ENCODE measurements at places on chromosomes 11 and 22.

GRCh38 chr11:72890881-72891280 is 76.7 kb downstream of the ATG16L2 start:
- DNase-seq, result no peak

- no peak for DNase-seq
Observed at GRCh38 chr11:100833276-100833675, 146.2 kb downstream of the ARHGAP42 start.

DNA sequence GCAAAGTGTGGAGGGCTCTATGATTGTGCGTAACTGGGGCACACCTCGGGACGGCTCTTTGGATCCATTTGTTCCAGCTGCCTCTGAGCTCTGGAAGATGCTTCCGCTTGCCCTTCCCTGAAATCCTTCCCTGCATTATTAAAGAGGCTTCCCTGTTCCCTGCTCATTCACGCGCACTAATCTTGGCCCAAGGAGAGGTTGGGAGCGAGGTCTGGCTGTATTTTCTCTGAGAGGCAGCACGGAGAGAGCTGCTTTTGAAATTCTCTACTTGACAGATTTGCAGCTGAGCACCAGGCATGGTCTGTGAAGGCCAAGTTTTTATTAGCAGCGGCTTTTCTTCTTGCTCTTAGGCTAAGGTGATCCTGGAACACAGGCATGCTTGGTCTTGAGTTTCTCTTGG is 94.8 kb upstream of the NTM start:
- DNase-seq, result no peak

DNA sequence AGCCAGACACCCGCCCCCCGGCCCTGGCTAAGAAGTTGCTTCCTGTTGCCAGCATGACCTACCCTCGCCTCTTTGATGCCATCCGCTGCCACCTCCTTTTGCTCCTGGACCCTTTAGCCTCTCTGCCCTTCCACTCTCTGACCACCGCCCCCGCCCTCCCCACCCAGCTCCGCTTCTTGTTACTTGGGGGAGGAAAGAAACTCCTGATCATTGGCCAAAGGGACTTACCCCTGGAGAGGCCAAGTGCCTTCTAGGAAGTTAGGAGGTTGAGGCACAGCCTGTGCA is at the start of gene PRR33:
PRR33 (minus strand) TSS at position 65 of the 285 bp plus-strand sequence. CDS start 1,311 bp downstream, outside the sequence.
- DNase-seq, result no peak

GRCh38 chr22:20741634-20742581 is 32.0 kb upstream of the SERPIND1 start:
- peak; percentile 61 for DNase-seq

DNA sequence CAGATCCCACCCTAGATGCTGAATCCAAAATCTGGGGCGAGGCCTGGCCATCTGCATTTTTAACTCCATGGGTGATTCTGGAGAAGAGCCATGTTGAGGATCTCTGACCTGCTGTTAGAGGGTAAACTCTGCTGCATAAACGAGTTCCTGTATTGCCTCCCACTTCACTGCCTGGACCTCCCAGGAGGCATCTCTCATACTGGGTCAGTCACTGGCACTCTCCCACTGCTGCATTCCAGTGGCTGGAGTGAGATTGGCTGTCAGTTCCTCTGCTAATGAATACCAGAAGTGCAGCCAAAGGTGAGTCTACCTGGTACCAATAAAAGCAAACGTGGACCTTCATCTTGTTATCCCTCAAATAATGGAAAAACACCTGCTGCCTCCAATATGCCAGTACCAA is 10.3 kb downstream of the POLDIP3 start:
- DNase-seq, result no peak

GRCh38 chr11:64643920-64644646 is 53.1 kb downstream of the SLC22A12 start:
- DNase-seq, result no peak

- no peak for DNase-seq
Observed at GRCh38 chr11:13009921-13010748, 1.0 kb downstream of the RASSF10 start.

GRCh38 chr11:7589861-7590260 is 76.1 kb downstream of the PPFIBP2 start:
- DNase-seq, result no peak

DNA sequence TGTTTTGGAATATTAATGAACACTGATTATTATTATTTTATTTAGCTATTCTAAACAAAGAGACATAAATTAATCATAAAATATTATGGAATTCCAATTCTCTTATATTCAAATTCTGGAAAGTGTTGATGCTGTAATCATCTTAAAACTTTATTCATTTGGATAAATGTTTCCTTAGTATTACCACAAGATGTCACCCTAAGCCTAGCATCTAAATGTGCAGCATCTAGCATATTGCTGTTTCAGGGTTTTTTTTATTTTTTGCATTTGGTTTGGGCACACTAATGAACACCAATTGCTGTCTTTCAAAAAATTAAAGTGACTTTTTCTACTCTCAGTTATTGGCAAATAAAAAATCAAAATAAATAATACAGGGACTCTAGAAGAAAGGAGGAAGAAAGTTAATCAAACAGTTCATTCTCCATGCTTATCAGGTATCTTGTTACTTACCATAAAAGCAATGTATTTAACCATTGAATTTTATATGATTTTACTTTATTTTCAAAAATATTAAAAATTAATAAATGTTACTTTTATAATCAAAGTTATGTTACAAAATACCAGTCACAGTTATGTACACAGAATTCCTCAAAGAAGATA is 31.8 kb downstream of the DLG2 start:
- peak; percentile 6 for DNase-seq

- no peak for DNase-seq
Observed at GRCh38 chr11:128022007-128022368, 565.4 kb downstream of the ETS1 start.

- DNase-seq, result no peak
Observed at GRCh38 chr11:15985860-15986139, 370.5 kb downstream of the SOX6 start.
